Activated T-helper 1 cell treated with anti-CD3 and anti-CD28 coated beads, Interleukin-12 subunit alpha, Interleukin-12 subunit beta, Interleukin-2, Interleukin-4 antibody, amounts not matched to agents 30 ng/mL and 10 ng/mL and 1 ng/mL, durations not matched to agents 14 hours and 24 hours and 36 hours (primary cell): ENCODE measurements at places on chromosomes 5 and 9.

- DNase-seq = no peak
Observed at GRCh38 chr5:178667101-178667500, 40.3 kb upstream of the CLK4 start.

DNA sequence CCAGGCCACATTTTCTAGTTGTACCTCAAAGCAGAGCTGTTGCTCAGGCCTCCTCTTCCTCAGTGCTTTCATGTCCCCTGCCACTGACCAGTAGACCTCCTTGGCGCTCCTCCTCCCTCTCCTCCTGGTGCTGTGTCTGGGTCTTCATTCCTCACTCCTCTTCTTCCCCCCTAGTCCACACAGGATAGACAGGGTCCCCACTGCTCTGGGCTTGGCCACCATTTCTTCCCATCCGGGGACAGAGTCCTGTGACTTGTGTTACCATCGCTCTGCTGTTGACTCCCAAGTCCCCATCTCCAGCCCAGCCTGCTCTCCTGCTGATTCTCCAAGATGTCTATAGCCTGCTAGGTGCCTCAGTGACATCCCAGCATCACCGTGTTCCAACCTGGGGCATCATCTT is 88.2 kb upstream of the HRH2 start:
- no peak for DNase-seq

DNA sequence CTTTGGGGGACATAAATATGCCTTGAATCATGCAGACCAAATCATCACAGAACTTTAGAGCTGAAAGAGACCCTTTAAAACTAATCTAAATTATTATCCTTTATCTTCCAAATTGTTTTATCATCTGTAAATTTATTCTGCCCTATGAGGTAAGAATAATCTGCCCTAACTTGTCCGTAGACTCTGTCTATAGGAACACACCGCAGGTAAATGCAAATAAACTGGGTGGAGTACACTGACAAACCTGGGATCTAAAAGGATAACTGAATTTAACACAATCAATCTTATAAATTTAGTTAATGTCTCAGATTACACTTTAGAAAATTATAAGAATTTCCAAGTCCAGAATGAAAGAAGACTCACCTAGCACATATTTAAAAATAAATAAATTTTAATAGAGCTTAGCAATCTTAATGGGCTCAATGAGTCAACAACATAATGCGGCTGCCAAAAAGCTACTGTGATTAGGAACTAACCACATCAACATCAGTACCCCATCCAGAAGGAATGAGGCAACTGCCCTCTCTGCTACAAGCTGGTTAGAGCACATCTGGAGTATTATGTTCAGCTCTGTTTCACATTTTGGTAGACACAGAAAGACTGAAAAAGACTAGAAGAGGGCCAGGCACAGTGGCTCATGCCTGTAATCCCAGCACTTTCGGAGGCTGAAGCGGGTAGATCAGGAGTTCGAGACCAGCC is 5.6 kb downstream of the MEGF9 start:
- DNase-seq = no peak

DNA sequence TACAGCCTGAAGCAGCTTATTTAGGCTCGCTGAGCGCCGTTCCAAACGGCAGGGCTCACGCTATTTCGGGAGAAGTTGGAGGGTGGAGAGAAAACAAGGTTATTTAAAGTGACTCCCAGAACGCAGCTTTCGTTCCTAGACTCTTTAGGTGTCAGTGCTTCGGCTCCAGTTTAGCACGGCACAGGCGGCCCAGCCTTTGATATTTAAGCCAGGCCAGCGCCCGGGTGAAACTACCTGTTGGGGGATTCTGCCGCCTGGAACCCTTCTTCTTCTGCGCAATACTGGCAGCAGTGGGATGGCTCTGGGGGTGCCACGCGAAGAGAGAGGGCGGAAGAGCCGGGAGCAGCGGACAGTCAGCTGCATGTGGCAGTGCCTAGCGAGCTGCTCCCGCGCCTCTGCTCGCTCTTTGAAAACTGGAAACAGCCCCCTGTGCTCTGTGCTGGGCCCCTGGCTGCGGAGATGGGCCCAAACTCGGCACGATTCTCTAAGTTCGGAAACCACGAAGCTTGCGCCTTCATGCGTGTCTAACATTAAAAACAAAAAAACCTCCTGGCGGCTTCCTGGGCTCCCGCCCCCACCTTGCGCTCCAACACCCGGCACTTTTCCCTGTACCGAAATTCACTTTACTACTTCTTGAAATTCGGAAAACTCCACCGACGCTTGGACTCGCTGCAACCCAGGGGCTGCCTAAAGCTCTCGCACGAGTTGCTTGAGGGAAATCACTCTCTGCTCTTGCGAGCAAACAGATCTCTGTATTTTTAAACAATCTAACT is 34.6 kb upstream of the NFIB start:
- DNase-seq = no peak

GRCh38 chr9:488448-488847 is 273.8 kb downstream of the DOCK8 start:
- DNase-seq = no peak

- no peak for DNase-seq
Observed at GRCh38 chr5:40436535-40437237, 243.0 kb upstream of the PTGER4 start.

DNA sequence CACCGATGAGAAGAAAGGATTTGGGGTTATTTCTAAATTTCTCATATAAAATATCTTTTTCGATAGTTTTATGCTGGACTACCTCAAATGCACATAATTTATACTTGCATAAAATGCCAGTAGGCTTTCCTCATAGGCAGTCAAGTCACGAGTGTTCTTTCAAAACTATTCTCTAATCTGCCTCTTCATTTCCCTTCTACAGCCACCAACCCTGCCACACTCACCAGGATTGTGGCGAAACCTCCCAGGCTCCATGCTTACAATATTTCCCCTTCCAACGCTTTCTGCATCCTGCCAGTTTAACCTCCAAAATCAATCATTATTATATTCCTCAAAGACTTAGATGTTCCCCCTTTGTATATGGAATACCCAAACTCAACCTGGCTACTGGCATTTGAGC is 65.4 kb downstream of the FRMD3 start:
- DNase-seq = no peak

DNA sequence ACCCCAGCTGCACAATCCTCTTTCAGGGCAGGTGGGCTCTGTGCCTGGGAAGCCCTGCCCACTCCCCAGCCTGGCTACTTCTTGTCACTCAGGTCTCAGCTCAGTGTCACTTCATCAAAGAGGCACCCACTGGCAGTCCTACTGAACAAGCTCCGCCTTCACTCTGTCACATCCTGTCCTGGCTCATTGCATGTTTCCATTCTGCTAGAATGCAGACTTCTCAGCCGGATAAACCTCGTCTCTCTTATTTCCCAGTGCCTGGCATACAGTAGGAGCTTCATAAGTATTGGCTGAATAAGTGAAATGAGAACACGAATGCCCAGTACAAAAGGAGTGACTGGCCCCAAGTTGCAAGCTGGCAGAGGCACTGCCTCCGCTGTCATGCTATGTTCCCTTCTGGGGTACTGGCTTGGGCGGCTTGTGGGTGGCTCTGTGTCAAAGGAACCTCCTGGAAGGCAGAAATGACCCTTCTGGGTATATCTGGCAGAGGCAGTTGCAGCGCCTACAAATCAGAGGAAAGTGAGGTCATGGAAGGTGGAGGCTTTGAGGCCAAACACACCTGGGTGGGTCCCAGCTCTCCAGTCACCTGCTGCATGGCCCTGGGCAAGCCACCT is 98.3 kb upstream of the PHYKPL start:
- no peak for DNase-seq

- no peak for DNase-seq
Observed at GRCh38 chr9:128288273-128289004, 12.4 kb downstream of the SWI5 start.

- DNase-seq = no peak
Observed at GRCh38 chr5:66633754-66634153, 37.6 kb downstream of the MAST4 start.

DNA sequence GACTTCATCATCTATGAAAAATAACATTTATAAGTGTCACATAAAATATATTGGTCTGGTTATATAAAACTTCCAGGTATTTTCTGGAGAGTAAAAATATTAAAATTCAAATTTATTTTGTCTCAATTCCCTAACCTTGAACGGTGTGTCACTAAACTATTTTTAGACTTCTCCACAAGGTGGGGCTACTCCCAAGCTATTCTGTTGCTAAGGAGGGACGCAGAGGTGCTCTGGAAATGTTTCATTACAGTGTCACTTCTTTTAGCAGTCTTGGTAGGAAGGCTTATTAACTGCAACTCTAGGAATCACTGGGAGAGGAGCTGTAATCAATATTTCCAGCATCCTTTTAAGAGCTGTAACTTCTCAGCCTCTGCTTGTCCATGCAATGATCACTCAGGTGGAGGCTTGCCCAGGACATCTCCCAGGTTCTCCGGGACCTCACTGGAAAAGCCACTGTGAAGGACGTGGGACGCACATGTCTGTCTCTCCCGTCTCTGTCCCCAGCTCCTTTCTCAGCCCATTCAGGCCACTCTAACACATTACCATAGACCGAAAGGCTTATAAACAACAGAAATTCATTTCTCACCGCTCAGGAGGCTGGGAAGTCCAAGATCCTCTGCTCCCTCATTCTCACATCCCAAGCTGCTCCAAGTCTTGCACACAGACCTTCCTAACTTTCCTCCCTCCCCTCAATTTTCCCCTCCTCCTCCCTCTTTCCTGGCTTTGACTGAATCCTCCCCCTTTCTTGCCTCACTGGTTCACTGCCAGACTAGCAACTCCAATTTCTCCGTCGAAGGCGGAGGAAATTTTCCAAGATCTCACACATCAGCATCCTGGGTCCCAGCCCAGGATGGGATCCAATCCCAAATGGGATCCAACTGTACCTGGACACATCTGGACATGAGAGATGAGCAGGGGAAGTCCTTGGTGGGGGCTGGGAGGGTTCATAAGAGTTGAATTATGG is 32.7 kb upstream of the DNAH5 start:
- no peak for DNase-seq

DNA sequence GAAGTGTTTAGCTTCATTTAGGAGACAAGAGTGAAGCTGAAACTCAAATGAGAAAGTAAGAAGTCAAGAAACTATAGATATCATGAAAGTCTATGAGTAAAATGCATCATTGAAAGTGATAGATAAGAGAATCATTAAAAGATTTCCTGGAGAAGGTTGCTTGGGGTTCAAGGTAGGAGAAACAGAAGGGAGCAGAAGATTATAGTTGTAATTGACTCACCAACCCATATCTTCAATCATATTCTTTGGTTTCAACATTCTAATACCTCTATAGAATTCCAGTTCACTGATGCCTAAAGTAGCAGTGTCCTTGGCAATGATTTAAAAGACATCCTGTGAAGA is 365.7 kb upstream of the RIOK2 start:
- no peak for DNase-seq

- DNase-seq = no peak
Observed at GRCh38 chr5:141866096-141866495, 12.1 kb downstream of the PCDH1 start.

DNA sequence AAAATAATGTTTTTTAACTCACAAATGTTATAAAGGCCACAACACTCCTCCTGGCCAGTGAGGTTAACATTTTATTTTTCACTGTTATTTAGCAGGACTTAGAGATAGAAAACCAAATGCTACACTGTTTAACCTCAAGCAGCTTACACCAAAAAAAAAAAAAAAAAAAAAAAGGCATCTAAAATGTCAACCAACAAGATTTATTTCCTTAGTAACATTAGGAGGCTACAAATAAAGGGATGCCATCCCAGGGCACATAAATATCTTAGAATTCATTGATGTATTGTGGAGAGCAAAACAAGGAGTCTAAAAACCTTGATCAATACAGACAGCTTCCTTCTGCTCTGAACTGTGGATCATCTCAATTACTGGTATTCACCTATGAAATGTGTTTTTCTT is 53.7 kb downstream of the ELAVL2 start:
- DNase-seq = no peak

DNA sequence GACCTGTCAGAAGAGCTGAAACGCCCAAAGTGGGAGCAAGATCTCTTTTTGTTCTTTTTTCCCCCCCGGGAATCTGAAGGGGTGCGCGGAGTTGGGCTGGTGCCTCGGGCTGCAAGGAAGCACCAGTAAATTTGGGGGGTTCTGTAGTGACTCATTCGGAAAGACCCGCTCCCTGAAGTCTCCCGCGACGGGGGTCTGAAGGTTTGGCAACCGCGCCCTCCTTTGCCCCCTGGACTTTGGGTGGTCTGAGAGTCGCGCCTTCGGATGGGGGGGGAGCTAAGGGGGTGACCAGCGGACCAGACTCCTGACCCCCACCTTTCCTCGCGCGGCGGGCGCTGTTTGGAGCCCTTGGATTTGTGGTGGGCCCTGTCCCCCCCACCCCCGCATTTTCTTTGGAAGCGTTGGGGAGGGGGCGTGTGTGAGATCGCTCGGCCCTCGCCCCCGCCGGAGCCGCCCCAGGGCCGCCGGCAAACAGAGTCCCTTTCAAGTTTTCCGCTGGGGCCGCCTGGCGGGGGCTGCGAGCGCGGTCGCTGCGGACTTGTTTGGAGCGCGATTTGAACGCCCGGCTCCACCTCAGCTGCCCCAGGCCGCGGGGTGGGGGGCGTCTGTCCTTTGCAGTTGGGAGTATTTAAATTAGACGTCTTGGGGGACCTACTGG is 2.0 kb downstream of the CXXC5 start:
- DNase-seq = no peak

- no peak for DNase-seq
Observed at GRCh38 chr9:79630521-79631403, 59.0 kb downstream of the TLE4 start.

DNA sequence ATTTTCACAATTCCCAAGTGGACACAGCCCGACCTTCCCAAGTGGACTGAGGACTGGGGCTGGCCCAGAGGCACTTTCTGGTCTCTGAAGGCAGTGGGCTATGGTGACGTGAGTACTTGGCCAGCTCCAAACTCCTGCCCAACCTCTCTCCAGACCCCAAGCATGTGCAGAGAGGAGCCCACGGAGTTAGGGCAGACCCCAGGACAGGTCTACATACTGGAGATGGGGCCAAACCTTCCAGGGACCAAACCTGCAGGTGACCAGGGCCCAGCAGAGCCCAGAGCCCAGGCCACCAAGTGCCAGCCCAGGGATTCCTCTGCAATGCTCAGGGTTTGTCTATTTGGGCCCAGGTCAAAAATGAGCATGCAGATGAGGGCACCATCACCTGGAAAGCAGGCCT is 15.3 kb downstream of the BRD3 start:
- no peak for DNase-seq

GRCh38 chr5:56018832-56019231 is 24.1 kb upstream of the IL6ST start:
- DNase-seq = no peak

- DNase-seq = no peak
Observed at GRCh38 chr9:82597241-82598203, 465.4 kb downstream of the RASEF start.

DNA sequence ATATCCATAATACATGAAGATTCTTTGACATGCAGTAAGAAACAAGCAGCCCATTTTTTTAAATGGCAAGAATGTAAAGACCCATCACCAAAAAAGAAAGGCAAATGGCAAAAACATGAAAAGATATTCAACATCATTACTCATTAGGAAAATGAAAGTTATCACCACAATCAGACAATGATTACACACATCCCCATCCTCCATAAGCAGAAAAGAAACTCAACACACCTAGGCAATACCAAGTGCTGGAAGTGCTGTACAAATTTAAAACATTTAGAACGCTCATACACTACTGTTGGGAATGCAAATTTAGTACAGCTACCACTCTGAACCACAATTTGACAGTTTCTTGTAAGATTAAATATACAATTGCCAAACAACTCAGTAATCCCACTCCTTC is 466.7 kb downstream of the ACTL7B start:
- no peak for DNase-seq

GRCh38 chr5:110478895-110479294 is 247.6 kb downstream of the TMEM232 start:
- DNase-seq = no peak

GRCh38 chr5:144209361-144209760 is 38.7 kb downstream of the KCTD16 start:
- DNase-seq = no peak
